ENCODE measurements at places on chromosomes 6 and 20.
A peak's percentile ranks its signal among the peaks of the same experiment; 100 is the strongest.

DNA sequence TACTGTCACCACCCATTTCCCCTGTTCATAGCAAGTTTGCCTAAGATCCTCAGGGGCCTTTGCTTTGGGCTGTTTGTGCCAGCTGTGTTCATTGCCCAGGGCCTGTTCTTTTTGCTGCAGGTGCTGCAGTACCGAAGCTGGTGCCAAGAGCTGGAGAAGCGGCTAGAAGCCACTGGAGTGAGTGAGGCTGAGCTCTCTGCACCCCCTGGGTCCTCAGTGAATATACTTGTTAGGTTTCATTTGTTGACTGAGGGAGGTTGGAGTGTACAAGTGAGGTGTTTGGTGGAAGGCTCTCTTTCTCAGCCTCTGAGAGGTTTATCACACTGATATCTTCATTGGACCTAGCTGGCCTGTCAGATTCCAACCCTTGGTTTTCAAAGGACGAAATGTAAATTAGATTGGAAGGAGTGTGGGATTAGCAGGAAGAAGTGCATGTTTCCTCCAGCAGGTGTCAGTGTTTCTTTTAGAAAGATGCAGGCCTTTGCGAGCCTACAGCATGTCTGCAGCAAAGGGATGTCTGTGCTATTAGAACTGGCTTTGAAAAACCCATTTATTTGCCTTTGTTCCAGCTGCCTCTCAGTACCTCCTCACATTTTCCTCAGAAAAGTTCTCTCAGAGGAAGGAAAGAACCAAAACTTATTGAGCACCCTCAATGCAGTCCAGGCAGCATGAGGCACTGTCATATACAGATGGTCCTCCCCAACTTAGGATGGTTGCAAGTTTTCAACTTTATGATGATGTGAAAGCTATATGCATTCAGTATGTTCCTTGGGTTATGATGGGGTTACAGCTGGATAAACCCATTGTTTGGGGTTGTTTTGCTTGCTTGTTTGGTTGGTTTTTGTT lies 8.3 kb downstream of the CEP250 start:
- DNase-seq: no peak

DNA sequence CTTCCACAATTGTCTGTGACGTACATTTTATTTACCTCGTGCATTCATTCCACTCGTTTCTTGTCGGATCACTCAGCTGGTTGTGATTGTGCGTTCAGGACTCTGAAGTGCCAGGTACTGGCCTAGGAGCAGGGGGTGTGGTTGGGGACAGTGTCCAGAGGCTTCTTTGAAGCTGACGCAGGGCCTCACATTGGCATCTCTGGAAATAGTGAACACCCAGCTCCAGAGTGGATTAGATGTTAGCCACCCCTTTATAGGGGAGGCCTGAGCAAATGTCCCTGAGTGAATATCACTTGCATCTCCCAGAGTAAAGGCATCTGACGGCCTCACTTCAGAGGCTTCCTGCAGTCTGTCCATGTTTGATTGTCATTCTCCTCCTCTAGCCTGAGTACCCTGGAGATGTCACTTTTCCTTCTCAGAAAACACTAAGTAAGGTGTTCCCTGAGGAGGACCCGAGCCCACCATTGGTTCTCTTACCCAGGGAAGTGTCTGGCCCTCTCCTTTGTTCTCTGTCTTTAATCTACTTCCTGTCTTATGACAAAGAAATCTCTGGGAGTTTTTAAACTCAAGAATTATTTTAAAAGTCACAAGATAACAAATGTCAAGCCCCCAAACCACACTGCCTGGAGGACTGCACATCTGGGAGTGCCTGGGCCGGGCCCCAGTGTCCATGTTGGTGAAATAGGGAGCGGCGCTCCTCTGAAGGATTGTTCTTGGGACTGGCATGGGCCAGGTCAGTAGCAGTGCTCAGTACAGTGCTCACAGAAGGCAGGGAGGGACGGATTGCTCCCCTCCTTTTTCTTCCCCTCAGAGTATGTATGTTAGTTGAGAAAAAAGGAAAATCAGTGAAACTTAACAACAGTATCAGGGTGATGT lies 10.8 kb downstream of the STX16 start:
- no peak for DNase-seq

- no peak for DNase-seq
These were observed 57.4 kb upstream of the MPC1 start for GRCh38 chr6:166440106-166440505.

DNA sequence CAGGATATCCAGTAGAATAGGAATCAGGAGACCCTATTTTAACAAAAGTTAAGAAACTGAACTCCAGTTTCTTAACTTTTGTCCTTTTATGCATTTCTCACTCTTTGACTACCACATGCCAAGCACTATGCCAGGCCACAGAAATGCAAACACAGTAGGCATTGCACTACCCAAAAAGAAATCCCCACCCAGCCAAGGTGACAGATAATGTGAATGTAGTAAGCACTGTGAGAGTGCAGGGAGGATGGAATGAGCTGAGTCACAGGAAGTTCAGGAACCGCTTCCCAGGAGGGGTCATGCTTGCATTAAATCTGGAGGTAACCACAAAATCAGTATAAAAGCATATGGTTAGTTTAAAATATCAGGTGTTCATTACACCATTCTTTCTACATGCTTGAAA lies 20.1 kb upstream of the FAM83C start:
- DNase-seq: no peak

DNA sequence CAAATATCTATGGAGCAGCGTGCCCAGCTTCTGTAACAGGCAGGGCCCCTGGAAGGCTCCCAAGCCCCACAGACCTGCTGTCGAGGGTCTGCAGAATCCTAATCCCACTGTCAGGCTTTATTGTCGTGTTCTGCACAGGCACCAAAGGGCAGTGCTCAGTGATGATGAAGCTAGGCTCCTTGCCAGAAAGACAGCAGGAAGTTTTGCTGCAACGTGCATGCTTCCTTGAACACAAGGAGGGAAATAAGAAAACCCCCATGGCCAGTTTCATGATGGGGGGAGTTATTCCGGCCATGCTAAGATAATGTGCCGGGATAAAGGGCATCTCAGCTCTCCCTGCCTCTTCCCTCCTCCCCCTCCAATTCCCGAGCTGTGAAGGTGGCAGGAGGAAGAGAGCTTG lies 109.4 kb upstream of the KCNG1 start:
- no peak for DNase-seq

GRCh38 chr6:127115084-127115655 lies 3.3 kb upstream of the RSPO3 start:
- DNase-seq: no peak

GRCh38 chr6:145349950-145350510 lies 385.3 kb downstream of the EPM2A start:
- no peak for DNase-seq

DNA sequence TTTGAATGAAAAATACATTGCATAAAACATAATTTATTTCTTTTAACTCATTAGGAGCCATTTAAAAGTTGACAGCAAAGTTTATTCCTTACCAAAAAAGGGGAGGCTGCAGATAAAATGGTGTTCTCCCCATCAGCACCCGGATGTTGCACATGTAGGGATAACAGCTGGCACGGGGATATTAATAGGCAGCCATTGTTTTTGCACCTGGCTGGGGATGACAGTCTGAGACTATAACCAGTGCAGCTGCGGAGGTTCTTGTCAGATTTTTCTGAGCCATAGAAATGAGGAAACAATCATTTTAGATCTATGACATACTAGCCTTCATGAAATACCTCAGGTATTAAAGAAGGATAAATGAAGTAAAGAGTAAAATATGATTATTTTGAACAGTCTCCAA lies 20.1 kb upstream of the HECA start:
- no peak for DNase-seq

DNA sequence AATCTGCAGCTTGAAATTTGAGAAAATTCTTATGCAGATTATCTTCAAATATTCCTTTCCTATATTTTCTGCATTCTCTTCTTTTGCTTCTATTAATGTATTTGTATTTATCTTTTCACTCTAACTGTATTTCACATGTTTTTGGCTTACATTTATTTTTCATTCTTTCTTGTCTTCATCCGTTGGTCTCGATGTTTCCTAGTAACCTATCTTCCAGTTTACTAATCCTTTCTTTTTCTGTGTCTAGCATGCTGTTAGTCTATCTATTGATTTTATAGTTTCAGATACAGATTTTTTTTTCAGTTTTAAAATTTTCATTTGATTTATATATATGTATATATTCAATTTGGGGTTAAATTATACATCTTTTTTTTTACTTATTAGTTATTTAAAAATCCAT lies 556.2 kb downstream of the RFPL4B start:
- DNase-seq: no peak

GRCh38 chr6:129793447-129793846 lies 67.7 kb downstream of the TMEM244 start:
- no peak for DNase-seq

GRCh38 chr6:106757722-106758467 lies 128.5 kb downstream of the QRSL1 start:
- no peak for DNase-seq

GRCh38 chr6:12011276-12012037 lies 655 bp upstream of the HIVEP1 start:
- peak; percentile 99 for DNase-seq

DNA sequence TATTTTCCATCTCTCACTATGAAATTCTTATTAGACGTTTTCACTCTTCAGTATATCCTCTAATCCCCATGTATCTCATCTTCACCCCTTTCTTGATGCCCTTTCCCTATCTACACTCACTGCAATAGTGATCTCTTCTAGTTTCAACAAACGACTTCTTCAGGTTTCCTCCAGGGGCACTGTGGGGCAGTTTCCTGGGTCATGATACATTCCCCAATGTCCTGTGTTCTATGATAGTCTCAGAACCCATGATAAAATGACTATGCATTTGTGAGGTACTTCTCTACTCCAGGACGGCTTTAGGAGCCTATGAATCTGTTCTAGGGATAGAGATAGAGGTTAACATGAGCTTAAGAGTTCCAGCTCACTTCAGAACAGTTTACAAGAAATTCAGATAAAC lies 183.3 kb downstream of the FOXC1 start:
- no peak for DNase-seq

GRCh38 chr6:105087571-105088211 lies 92.1 kb downstream of the POPDC3 start:
- no peak for DNase-seq

DNA sequence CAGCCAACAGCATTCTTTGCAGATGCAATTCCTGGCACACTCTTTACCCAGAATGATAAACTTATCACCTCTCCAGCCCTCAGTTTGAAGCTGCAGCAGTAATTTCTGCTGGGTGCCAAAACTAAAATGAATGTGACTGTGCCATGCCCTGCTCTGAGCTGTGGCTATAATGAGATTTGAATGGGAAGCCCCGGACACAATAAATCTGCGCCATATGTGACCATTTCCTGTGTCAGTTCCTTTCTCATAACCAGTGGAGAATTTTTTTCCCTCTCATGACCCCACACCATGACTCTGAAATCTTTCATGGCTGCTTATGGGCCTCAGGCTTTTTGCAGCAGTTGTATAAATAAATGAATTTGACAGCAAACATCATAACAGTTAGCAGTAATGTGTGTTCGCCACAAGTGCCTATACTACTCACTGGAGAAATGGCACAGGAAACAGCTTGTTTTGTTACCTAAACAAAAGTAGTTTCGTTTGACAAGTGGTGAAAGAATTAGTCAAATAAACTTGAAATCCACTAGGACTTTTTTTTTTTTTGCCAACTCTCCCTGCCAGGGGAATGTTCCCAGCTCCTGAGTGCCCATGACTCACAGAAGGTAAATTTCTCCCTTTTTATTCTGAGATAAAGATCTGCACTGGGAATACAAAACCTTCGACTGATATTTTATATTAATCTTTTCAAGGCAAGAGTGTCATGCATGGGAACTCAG lies 408.4 kb downstream of the PKHD1 start:
- no peak for DNase-seq

DNA sequence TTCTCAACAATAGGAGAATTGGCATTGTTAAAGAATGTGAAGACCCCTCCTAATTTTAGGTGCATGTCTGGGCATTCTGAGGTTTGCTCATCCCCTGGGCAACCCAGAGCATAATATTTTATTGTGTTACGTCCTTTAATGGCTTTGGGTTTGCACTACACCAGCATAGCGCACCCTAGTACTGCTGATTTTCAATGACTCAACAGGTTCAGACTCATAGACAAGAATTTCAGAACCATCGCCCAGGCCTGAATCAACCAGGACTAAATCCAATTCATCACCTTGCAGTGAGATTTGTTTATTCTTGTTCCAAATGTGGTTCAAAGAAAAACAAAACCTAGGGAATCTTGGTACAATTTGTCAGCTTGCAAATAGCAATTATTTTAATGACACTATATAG lies 137.8 kb upstream of the PHACTR1 start:
- DNase-seq: no peak

DNA sequence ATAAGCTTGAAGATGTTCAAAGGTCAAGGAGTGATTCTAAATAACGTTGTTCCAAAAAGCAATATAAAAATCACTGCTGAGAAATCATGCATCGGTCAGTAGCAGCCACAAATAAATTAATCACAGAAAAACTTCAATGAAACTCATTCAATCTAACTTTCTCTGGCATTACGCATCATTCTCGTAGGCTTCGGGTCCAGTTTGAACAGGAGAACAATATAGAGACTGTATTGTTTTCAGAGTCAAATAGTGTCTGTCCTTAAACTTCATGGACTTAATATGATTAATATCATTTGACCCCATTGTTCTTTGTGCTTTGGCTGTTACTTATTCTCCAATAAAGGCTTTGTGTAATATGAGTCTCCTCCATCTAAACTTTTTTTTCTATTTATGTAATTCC lies 200.4 kb downstream of the C6orf118 start:
- DNase-seq: no peak

- no peak for DNase-seq
These were observed 87.8 kb downstream of the CDH26 start for GRCh38 chr20:60046011-60046413.

DNA sequence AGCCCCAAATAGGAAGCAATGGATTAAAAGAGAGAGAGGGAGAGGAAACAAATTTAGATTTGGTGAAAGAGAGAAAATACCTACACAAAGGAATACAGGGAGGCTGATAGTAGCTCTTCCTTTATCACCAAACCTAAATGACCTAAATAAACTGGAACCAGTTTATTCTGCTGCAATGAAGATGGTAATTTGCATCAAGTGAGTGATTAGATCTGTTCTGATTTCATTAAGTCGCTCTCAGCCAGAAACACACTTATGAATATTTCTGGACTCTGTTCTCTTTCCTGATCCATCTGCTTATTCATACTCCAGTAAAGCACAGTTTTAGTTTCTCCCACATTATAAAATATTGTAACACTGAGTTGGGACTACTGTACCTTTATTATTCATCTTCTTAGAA lies 83.4 kb upstream of the BMP5 start:
- DNase-seq: no peak

- DNase-seq: no peak
These were observed 4.0 kb downstream of the VARS1 start for GRCh38 chr6:31791324-31792089.
